Ammon's horn (tissue), 1 donor: ENCODE measurements at places on chromosomes 5 and 9.

- peak; percentile 88 for DNase-seq
These were observed 45.3 kb downstream of the RAPGEF6 start for GRCh38 chr5:131589510-131590348.

GRCh38 chr5:146910239-146910638 lies 31.7 kb upstream of the PPP2R2B start:
- no peak for DNase-seq

DNA sequence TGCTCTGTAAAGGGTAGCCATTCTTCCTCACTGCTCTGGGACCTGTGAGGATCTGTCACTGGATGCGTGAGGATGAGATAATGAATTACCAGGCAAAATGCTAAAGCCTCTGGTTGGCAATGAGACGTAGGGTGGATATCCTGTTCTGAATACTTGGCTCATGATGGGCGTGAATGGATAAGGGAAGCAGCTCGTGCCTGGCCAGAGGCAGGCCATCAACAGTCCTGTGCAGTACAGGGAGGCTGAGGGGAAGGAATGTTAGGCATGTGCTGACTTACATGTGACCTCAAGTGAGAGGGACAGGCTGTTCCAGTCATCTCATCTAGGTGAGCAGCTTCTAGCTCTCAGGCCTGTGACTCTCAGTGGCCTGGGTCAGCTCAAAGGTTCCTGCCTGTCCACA lies 172.8 kb downstream of the CARTPT start:
- no peak for DNase-seq

GRCh38 chr9:112130997-112131396 lies 44.1 kb downstream of the SUSD1 start:
- DNase-seq, result no peak

DNA sequence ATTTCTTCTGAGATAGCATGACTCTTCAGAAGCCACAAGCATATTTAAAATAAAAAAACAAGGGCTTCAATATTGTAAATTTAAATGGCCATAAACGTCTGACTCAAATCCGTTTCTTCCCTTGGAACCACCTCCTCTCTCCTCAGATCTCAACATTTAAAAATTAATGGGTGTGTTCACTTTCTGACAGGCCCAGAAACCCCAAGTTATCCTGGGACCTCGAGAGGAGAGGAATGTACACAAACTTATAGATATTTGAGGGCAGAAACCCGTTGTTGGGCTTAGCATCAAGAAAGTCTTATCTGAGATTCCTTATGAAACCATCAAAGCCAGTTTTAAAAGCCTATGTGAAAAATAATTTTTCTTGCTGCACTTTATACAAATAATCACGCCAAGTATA lies 29.2 kb downstream of the MLLT3 start:
- no peak for DNase-seq

GRCh38 chr5:31551878-31552277 lies 19.8 kb downstream of the C5orf22 start:
- no peak for DNase-seq

GRCh38 chr5:114391321-114391720 lies 29.5 kb downstream of the KCNN2 start:
- DNase-seq, result no peak

GRCh38 chr9:137139468-137140150 lies 655 bp downstream of the GRIN1 start:
- DNase-seq, result no peak

- no peak for DNase-seq
These were observed 503.7 kb downstream of the SPATA31D1 start for GRCh38 chr9:82492274-82492673.

DNA sequence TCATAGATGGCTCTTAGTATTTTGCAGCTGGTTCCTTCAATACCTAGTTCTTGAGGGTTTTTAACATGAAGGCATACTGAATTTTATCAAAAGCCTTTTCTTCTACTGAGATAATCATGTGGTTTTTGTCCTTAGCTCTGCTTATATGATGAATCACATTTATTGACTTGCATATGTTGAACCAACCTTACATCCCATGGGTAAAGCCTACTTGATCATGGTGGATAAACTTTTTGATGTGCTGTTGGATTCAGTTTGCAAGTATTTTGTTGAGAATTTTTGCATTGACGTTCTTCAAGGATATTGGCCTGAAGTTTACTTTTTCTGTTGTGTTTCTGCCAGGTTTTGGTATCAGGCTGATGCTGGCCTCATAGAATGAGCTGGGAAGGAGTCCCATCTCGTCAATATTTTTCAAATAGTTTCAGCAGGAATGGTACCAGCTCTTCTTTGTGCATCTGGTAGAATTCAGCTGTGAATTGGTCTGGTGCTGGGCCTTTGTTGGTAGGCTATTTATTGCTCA lies 49.7 kb downstream of the YIPF5 start:
- DNase-seq, result no peak

- peak; percentile 75 for DNase-seq
These were observed 19.2 kb upstream of the SHB start for GRCh38 chr9:38088006-38088925.

GRCh38 chr9:13431692-13432091 lies 152.2 kb upstream of the MPDZ start:
- no peak for DNase-seq

- DNase-seq, result no peak
These were observed 187.1 kb downstream of the CFAP90 start for GRCh38 chr5:7663808-7664207.

DNA sequence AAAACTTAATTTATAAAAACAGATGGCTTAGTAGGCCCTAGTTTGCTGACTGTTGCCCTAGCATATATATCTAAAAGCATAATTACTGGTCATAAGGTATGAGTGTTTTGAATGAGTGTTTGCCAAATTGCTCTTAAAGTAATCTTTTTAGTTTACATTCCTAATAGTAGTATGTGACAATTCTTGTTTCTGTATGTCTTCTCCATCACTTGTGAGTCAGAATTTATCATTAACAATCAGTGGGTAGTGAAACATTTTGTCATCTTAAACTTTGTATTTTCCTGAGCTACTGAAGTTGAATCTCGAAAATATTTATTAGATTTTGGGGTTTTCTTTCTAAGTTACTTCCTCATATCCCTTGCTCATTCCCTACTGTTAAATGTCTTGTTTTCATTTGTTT lies 49.6 kb downstream of the APC start:
- DNase-seq, result no peak
